Endothelial cell (in vitro differentiated cells): ENCODE measurements at places on chromosomes 5 and 9. TPM values are rescaled to one million over a fixed set of nuclear protein-coding genes. Genes with fewer than 3 reads are reported as not detected.

ZNF169 gene
- total RNA-seq: 4.9 TPM

DNA sequence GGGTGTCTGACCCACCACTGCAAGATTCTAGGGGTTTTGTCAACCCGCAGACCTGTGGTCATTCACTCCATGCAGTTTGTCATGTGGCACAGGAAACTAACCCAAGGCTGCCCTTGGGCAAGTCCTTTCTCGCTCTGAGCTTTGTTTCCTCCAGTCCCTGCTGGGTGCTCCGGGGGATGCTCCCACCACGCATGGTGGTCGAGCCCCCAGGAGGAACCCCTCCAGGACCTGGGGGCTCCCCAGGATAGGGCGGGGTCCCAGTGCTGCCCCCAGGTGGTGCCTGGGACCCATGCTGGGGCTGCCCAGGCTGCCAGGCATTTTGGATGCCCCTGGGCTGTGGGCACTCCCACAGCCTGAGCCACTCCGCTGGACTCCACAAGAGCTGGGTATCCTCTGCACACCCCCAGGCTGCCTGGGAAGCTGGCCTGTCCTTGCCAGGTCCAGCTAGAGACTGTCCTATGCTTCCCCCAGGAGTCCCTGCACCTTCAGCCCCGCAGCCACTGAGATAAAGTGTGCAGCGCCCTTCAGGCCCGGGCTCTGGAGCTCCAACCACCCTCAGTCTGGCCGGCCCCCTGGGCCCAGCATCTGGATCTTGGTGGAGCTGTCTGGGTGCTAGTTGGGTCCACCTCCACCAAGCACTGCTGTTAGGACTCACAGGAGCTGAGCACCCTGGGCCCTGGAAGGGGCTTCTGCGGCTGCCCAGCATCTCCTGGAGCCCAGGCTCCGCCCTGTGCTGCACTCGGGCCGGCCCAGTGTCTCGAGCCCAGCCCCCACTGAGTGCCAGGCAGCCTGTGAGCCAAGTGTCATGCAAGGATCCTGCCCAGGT lies 104.3 kb downstream of the PHF2 start:
- DNase-seq: peak; percentile 5

CNTNAP3 gene
- total RNA-seq: 1.5 TPM

GRCh38 chr9:110148891-110149290 lies 59.1 kb downstream of the C9orf152 start:
- no peak for DNase-seq

TLX3 gene
- total RNA-seq: 0.23 TPM

C1QTNF3 gene
- 2.1 TPM for total RNA-seq

- DNase-seq: no peak
Observed at GRCh38 chr5:180119031-180119902, 47.7 kb upstream of the RNF130 start.

DNA sequence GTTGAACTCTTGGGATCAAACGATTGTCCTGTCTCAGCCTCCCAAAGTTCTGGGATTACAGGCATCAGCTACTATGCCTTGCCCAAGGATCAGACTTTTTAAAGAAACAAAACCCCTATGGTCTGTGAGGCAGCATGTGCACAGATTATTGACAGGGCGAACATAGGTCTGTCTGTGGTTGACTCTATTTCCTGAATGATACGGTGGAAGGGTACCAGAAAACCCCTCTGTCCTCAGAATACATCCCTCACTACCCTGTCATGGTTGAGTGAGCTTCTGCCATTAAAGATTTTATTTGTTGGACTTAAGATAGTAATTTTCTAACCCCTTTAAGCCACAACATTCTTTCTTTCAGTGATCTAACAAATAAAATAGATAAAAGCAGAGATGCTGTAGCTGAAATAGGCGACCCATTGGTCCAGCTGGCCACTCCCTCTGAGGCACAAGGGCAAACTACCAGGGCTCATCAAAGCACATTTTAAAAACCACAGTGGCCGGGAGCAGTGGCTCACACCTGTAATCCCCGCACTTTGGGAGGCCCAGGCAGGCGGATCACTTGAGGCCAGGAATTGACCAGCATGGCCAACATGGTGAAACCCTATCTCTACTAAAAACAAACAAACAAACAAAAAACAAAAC lies 84.9 kb upstream of the ANKRD55 start:
- no peak for DNase-seq

DNA sequence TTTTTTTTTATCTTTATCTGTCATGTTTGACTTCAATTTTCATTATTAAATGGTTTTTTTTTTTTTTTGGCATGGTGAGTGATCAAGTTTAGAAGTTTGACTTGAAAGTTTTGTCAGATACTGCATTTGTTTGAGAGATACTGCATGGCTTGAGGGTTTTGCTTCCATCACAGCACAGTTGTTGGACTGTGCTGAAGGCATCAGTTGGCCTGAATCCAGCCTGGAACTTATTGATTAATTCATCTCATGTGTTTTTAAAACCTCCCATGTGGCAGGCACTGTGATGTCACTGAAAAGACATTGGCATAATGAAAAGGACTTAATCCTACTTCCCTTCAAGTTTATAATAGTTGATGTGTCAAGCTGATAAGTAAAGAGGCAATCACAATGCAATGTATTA lies 128.4 kb downstream of the FGF10 start:
- no peak for DNase-seq

- no peak for DNase-seq
Observed at GRCh38 chr9:100126423-100126822, 27.4 kb downstream of the INVS start.

PCDHA11 gene
- 7.8 TPM for total RNA-seq

BAAT gene
- not detected for total RNA-seq

DNA sequence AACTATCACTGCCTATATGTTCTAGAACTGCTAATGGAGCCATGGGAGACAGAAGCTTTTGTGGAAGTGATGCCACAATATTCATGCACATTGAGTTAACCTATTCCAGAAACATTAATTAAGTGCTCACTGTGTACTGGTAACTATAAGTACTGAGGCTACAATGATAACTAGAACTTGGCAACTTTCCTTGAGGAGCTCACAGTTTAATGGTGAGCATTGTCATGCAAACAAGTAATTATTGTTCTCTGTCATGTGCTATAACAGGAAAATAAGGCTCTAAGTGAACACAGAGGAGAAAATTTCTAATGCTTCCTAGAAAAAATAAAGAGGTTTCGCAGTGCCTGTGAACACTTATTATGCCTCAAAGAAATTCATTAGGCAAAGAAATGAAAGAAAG lies 142.2 kb downstream of the BAAT start:
- no peak for DNase-seq

GZMA gene
- 0.62 TPM for total RNA-seq

- no peak for DNase-seq
Observed at GRCh38 chr9:130570208-130570607, 9.2 kb upstream of the FUBP3 start.

DNA sequence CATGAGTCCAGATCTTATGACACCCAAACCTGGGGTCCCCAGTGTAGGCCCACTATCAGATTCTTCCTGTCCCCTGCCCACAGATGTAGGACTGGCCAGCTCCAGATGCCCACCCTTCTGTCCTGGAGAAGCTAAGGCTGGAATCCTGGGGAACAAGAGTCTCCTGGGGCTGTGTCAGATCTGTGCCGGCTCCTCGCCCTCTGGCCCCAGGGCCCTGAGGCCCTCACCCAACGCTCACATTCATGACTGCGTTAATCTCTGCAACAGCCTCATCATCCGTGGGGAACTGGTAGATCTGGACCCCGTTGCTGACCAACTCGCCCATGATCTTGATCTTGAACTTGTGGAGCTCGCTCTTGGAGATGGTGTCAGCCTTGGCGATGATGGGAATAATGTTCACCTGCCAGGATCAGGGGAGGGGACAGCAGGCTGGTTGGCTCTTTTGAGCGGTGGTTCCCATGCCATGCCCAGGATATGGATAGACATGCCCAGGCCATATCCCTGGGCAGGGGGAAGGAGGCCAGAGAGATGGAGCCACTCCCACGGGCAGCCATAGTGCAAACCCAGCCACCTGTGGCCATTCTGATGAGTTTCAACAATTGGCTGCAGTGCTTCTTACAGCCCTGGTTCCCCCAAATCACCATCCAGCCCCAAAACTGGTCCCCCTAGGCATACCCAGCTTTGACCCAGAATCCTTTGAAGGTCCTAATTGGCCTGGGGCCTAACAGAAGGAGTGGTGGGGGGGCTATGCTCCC lies 14.6 kb downstream of the SEPTIN8 start:
- no peak for DNase-seq

GRCh38 chr5:18702821-18703220 lies 1068.6 kb downstream of the TAF11L14 start:
- no peak for DNase-seq

RNF44 gene
- total RNA-seq: 103 TPM

GRAMD2B gene
- total RNA-seq: 13.4 TPM
